ENCODE measurements at places on chromosomes 3 and 15. TPM values are rescaled to one million over a fixed set of nuclear protein-coding genes. Genes with fewer than 3 reads are reported as not detected.

GRCh38 chr3:129583289-129583688, 23.2 kb downstream of the PLXND1 start:
- H3K4me1 ChIP-seq = peaks cover 14% of the 10 kb centered on the region
- no peak overlapping the region for H3K4me3 ChIP-seq
- H3K27ac ChIP-seq = no peak overlapping the region
- no peak for DNase-seq
- H3K36me3 ChIP-seq = no peaks in the 10 kb centered on the region
- no peaks in the 10 kb centered on the region for H3K27me3 ChIP-seq

Gene PIERCE2
- 0.81 TPM for total RNA-seq

DNA sequence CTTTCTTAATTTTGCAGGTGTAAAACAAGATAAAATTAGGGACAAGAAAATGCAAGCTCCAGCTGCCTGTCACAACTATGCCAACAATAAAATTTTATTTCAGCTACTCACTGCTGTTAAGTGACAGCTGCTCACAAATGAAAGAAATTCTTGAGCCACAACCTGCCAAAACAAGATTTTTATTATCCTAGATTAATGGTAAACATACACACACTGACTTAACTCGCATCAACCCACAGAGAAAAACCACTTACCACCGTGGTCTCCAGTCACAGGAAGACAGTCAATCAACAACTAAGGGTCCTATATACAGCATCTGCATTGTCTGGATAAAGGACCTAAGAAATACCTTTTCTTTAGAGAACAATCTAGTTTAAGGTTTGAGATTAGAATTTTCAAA, 31.3 kb downstream of the EFL1 start:
- no peaks in the 10 kb centered on the region for H3K4me1 ChIP-seq
- no peak overlapping the region for H3K4me3 ChIP-seq
- DNase-seq = no peak
- no peaks in the 10 kb centered on the region for H3K36me3 ChIP-seq

GRCh38 chr3:52177701-52178042, 20.3 kb upstream of the ALAS1 start:
- H3K4me1 ChIP-seq = no peaks in the 10 kb centered on the region
- no peaks in the 10 kb centered on the region for H3K27me3 ChIP-seq
- no peak overlapping the region for H3K4me3 ChIP-seq
- DNase-seq = peak; percentile 26

DNA sequence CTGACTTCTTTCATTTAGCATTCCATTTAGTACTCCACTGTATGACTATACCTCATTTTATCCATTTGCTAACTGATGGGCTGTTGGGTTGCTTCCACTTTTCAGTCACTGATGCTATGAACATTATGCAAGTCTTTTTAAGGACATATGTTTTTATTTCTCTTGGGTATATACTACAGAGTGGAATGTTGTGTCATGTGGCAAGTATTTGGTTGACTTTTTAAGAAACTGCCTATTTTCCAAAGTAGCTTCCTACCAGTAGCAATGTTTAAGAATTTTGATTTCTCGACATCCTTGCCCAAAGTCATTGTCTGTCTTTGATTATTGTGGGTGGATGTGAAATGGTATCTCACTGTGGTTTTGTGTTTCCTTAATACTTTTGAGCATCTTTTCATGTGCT, 110.1 kb upstream of the TPM1 start:
- no peak for DNase-seq
- H3K4me3 ChIP-seq = no peak overlapping the region
- no peak overlapping the region for H3K27ac ChIP-seq
- H3K4me1 ChIP-seq = peaks cover 17% of the 10 kb centered on the region
- H3K36me3 ChIP-seq = no peaks in the 10 kb centered on the region
- no peaks in the 10 kb centered on the region for H3K27me3 ChIP-seq

Gene PLA2G4D
- not detected for total RNA-seq

- H3K4me3 ChIP-seq = no peak overlapping the region
- H3K36me3 ChIP-seq = no peaks in the 10 kb centered on the region
- no peak overlapping the region for H3K27ac ChIP-seq
These were observed 203.9 kb downstream of the TLE3 start for GRCh38 chr15:69893863-69894262.

DNA sequence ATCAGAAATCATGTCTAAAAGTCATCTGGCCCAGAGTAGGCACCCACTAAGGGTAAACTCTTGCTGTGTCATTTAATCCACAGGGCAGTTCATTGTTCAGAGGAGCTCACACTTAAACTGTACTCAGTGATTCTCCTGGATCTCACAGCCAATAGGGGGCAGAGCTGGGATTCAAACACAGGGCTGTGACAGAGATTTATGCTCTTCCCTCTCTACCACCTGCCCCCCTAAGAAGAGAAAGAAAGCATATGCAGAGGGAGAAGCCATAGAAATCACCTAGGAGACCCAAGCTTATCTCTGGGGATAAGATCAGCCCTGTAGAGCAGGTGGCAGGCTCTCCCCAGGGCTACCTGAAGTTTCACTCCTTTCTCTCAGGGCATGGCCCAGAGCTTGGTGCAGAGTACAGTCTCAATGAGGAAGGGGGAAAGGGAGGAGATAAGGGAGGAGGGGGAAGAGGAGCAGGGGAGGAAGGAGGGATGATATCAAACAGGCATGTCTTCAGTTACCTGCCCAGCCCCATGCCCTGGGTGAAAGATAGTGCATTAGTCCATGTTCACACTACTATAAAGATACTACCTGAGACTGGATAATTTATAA, 51.8 kb upstream of the ADPGK start:
- H3K4me3 ChIP-seq = no peak overlapping the region
- H3K27me3 ChIP-seq = no peaks in the 10 kb centered on the region
- no peaks in the 10 kb centered on the region for H3K4me1 ChIP-seq
- no peak overlapping the region for H3K27ac ChIP-seq
- no peak for DNase-seq
- no peaks in the 10 kb centered on the region for H3K36me3 ChIP-seq

- H3K36me3 ChIP-seq = no peaks in the 10 kb centered on the region
- H3K4me1 ChIP-seq = peaks cover 7% of the 10 kb centered on the region
- no peak overlapping the region for H3K4me3 ChIP-seq
- no peaks in the 10 kb centered on the region for H3K27me3 ChIP-seq
- no peak for DNase-seq
- no peak overlapping the region for H3K27ac ChIP-seq
These were observed 87.1 kb upstream of the MYZAP start for GRCh38 chr15:57504599-57504940.

DNA sequence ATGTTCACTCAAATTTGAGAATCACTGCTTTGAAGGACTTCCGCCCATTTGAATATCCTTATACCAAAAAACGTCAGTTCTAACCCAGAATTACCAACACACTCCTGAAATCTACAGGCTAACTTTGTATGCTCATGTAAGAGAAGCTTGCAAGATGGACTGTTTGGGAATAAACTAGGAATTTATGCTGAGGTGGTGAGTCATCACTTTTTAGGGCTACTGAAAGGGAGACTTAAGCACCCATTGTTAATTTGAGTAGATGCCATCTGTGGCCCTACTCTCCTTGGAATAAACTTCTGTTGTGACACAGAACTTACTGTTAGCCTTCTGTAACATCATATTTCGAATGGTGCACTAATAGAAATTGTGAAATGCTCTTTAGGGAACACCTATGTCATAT, 74.6 kb downstream of the FGF12 start:
- H3K4me1 ChIP-seq = no peaks in the 10 kb centered on the region
- no peak overlapping the region for H3K4me3 ChIP-seq
- no peak for DNase-seq
- no peaks in the 10 kb centered on the region for H3K27me3 ChIP-seq
- no peaks in the 10 kb centered on the region for H3K36me3 ChIP-seq

GRCh38 chr3:148873977-148874376, 8.9 kb downstream of the CPA3 start:
- no peak overlapping the region for H3K27ac ChIP-seq
- H3K4me1 ChIP-seq = no peaks in the 10 kb centered on the region
- no peak for DNase-seq
- no peaks in the 10 kb centered on the region for H3K27me3 ChIP-seq

- no peak for DNase-seq
- no peak overlapping the region for H3K27ac ChIP-seq
- no peaks in the 10 kb centered on the region for H3K4me1 ChIP-seq
- H3K36me3 ChIP-seq = no peaks in the 10 kb centered on the region
These were observed 46.7 kb upstream of the CBLB start for GRCh38 chr3:105915524-105915923.

DNA sequence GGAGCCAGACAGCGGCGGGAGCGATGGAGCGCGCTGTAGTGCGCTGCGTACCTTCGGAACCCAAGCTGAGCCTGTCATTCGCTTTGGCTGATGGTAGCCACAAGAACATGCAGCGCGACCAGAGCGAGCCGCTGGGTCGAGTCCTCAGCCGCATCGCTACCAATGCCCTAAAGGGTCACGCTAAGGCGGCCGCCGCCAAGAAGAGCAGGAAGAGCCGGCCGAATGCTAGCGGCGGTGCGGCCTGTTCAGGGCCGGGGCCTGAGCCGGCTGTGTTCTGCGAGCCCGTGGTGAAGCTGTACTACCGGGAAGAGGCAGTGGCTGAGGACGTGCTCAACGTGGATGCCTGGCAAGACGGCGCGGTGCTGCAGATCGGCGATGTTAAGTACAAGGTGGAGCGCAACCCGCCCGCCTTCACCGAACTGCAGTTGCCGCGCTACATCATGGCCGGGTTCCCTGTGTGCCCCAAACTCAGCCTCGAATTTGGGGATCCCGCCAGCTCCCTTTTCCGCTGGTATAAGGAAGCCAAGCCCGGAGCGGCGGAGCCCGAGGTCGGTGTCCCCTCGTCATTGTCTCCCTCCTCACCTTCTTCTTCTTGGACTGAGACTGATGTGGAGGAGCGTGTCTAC, 498 bp downstream of the PDE12 start:
- H3K36me3 ChIP-seq = peaks cover 24% of the 10 kb centered on the region
- peak overlapping the region; percentile 95 for H3K27ac ChIP-seq
- peak; percentile 71 for DNase-seq
- H3K27me3 ChIP-seq = no peaks in the 10 kb centered on the region
- H3K4me3 ChIP-seq = peak overlapping the region; percentile 80
- peaks cover 38% of the 10 kb centered on the region for H3K4me1 ChIP-seq

GRCh38 chr3:101377209-101377608, 56.8 kb upstream of the IMPG2 start:
- peaks cover 15% of the 10 kb centered on the region for H3K4me1 ChIP-seq
- no peaks in the 10 kb centered on the region for H3K36me3 ChIP-seq

Gene HCLS1
- 42.5 TPM for total RNA-seq

DNA sequence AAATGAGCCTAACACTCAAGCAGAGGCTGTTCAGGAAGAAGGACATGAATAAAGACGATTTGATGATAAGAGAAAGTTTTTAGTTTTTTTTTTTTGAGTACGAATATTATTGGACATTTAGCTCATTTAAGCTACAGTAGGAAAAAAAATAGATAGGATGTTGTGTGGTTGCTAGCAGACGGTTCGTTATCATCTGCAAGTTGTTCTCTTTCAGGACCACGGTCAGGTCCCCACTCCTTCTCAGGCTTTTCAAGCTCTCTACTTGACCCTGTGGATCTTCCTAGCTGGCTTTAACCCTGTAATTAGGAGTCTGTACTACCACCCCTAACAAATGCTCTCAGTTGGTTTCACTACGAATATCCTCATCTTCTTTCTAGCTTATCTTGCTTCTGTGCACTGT, 1.1 kb downstream of the KCNH8 start:
- no peaks in the 10 kb centered on the region for H3K36me3 ChIP-seq
- H3K27me3 ChIP-seq = peaks cover 8% of the 10 kb centered on the region
- DNase-seq = no peak
- H3K4me3 ChIP-seq = no peak overlapping the region
- no peak overlapping the region for H3K27ac ChIP-seq
- H3K4me1 ChIP-seq = peaks cover 20% of the 10 kb centered on the region

- peaks cover 3% of the 10 kb centered on the region for H3K4me1 ChIP-seq
- no peak for DNase-seq
- H3K4me3 ChIP-seq = no peak overlapping the region
- H3K27me3 ChIP-seq = no peaks in the 10 kb centered on the region
- H3K27ac ChIP-seq = no peak overlapping the region
These were observed 43.6 kb upstream of the CHRNB4 start for GRCh38 chr15:78684657-78685056.

- no peak for DNase-seq
- H3K4me3 ChIP-seq = no peak overlapping the region
- no peak overlapping the region for H3K27ac ChIP-seq
These were observed 5.6 kb downstream of the NEIL1 start for GRCh38 chr15:75352186-75353080.

DNA sequence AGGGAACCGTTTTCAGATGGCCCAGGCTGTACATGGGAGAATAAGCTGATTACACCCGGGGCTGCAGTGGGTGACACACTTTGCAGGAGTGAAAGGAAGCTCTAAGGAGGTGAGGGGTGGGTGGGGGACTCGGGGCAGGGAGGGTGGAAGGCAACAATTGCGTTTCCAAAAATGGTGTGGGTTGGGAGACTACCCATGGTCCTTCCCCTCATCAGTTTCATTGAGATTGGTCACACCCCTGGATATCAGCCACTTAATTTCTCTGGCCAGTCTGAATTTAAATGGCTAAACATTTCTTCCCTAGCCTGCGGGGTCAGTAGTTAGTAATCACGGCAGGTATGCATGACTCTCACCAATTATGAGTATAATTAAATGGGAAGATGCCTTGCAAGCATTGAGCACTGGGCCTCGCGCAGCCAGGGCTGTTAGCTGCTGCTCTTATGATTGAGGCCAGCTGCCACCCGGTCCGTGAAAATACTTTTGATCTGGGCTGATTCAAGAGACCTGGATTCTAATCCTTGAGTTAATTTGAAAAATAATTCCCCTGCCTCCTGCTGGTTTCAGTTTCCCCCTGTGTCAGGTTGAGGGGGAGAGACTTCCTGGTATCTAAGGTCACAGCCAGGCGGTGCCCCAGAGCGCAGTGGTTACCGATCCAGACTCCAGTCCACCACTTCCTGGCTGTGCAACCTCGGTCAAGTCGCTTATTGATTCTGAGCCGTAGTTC, 23.3 kb downstream of the SLC6A6 start:
- no peak overlapping the region for H3K27ac ChIP-seq
- DNase-seq = no peak
- no peaks in the 10 kb centered on the region for H3K27me3 ChIP-seq
- H3K36me3 ChIP-seq = no peaks in the 10 kb centered on the region
- H3K4me1 ChIP-seq = peaks cover 21% of the 10 kb centered on the region
- no peak overlapping the region for H3K4me3 ChIP-seq

- no peaks in the 10 kb centered on the region for H3K27me3 ChIP-seq
- H3K4me1 ChIP-seq = peaks cover 7% of the 10 kb centered on the region
- no peaks in the 10 kb centered on the region for H3K36me3 ChIP-seq
- H3K4me3 ChIP-seq = no peak overlapping the region
- no peak overlapping the region for H3K27ac ChIP-seq
These were observed 411.5 kb upstream of the MCTP2 start for GRCh38 chr15:93819826-93820225.
